Cardiac septum (tissue), 1 donor: ENCODE measurements at places on chromosomes 7 and 10. TPM values are rescaled to one million over a fixed set of nuclear protein-coding genes. Genes with fewer than 3 reads are reported as not detected.
A peak's percentile ranks its signal among the peaks of the same experiment; 100 is the strongest.

- peak; percentile 22 for DNase-seq
These were observed 66.6 kb downstream of the SLIT1 start for GRCh38 chr10:97119058-97119745.

GRCh38 chr7:42236976-42237810 lies at the start of gene GLI3:
GLI3 (minus strand) TSS chr7:42237209; CDS start chr7:42223253, 13,956 bp downstream.
- peak; percentile 88 for DNase-seq

DNA sequence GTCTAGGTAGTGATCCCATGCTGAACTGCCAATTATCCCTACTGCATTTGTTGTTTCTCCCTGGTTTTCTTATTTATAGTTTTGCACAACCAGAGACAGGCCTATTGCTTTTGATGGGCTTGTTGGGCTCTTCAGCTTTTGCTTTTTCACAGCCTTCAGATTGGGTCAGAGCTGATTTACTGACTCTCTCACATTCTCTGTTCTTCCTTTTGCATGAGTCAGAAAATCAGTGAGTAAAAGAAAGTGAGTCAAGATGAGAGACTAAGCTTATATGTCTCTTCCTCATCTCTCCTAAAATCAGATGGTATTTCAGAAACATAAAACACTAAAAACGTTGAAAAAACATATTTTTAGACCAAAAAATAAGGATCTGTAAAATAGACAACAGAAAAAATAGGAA lies 1135.4 kb downstream of the XPNPEP1 start:
- no peak for DNase-seq

The CARD11 gene
- 0.32 TPM for total RNA-seq
